ENCODE measurements at places on chromosomes 6 and 20. TPM values are rescaled to one million over a fixed set of nuclear protein-coding genes. Genes with fewer than 3 reads are reported as not detected.

DNA sequence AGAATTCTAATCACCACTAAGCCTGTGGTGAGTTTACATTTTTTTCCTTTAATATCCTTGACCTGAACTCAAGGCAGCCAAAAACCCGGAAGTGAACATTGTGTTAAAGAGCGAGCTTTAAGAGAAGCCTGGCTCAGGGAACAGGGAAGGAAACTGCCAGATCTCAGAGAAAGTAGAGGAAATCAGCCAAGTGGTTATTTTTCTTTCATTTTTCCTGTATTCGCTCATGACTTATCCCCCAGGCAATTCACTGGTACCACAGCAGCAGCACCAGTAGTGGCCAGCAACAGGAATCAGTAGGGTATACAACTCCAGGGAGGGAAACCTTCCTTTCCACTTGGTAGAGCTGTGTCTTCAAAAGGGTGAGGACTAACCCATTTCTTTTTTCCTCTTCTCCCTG is 89.6 kb upstream of the HMGCLL1 start:
- DNase-seq = no peak

LTA gene
- total RNA-seq = 1,021 TPM

- peak; percentile 45 for DNase-seq
Observed at GRCh38 chr6:169831450-169832246, 80.2 kb downstream of the ERMARD start.

DNA sequence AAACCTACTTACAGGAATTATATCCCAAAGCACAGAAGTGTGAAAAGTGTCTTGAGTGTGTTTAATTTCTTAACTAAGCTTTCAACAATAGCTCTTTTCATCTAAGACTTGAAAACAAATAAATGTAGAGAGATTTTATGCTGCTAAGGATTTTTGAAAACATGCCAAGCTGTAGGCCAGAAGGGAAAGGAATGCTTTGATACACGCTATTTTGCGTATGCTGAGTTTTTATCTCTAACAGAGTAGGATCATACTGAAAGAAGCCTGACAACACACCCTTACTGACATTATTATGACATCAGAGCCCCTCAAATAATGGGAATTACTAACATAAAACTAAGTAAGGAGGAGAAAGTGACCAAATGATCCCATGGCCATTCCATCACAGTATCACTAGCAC is 265.5 kb downstream of the KHDC1L start:
- no peak for DNase-seq

SLC2A10 gene
- total RNA-seq = not detected

DNA sequence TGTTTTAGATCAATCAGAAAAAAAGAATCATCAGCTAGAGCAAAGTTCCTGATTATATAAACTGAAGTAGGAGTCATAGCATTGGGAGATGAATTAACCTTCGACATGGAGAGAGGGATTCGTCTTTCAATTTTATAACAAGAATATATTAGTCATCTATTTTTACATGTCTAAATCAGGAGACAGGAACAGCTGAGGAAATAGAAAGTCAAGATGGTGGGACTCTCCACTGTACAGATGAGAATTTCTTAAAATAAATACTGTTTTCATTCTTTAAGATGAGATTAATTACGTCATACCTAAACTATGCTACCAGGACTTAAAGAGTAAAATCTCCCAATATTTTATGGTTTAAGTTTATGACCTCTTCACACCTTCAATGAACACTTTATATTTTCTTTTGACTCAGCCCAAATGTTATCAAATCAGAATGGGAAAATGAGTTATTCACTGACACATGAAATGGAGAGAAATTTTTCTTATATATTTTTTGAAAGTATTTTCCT is 1137.7 kb downstream of the EPHA7 start:
- DNase-seq = no peak

GRCh38 chr6:41780551-41781365 is at the start of gene PRICKLE4:
Gene PRICKLE4, plus strand, starts transcription at chr6:41780782. Its CDS starts 2,692 bp downstream, at chr6:41783474.
- DNase-seq = no peak

C6orf15 gene
- total RNA-seq = not detected

Measured in activated T-helper 1 cell treated with anti-CD3 and anti-CD28 coated beads, Interleukin-12 subunit alpha, Interleukin-12 subunit beta, Interleukin-2, Interleukin-4 antibody, amounts not matched to agents 30 ng/mL and 10 ng/mL and 1 ng/mL, durations not matched to agents 14 hours and 24 hours and 36 hours (primary cell).